ENCODE measurements at places on chromosomes 7 and 10.
A peak's percentile ranks its signal among the peaks of the same experiment; 100 is the strongest.

DNA sequence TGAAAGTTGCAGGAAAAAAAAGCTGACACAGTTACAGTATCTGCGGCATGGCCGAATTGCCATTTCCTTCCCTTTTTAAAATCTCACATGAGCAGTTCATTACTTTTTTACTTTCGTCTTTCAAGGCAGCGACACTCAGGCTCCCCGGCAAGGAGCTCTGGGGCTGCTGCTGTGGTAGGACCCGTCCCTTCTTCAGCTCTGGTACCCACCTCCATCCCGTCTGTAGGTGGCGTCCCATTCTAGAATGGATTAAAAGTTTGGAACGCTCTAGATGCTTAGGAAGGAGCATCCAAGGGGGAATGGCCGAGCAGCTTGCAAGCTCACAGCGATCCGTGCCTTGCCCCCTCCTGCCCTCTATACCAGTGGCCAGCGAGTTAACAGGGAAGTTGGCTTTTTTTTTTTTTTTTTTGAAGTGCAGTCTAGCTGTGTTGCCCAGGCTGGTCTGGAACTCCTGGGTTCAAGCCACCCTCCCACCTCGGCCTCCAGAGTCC, 22.8 kb upstream of the TTYH3 start:
- peaks cover 4% of the 10 kb centered on the region for H3K4me1 ChIP-seq
- H3K4me3 ChIP-seq = no peak overlapping the region
- H3K36me3 ChIP-seq = peaks cover 13% of the 10 kb centered on the region
- DNase-seq = peak; percentile 18
- no peak overlapping the region for H3K27ac ChIP-seq

GRCh38 chr7:41147606-41148485, 555.0 kb downstream of the INHBA start:
- no peak overlapping the region for H3K27ac ChIP-seq
- no peak overlapping the region for H3K4me3 ChIP-seq
- no peaks in the 10 kb centered on the region for H3K27me3 ChIP-seq
- DNase-seq = no peak
- no peaks in the 10 kb centered on the region for H3K36me3 ChIP-seq
- no peaks in the 10 kb centered on the region for H3K4me1 ChIP-seq

DNA sequence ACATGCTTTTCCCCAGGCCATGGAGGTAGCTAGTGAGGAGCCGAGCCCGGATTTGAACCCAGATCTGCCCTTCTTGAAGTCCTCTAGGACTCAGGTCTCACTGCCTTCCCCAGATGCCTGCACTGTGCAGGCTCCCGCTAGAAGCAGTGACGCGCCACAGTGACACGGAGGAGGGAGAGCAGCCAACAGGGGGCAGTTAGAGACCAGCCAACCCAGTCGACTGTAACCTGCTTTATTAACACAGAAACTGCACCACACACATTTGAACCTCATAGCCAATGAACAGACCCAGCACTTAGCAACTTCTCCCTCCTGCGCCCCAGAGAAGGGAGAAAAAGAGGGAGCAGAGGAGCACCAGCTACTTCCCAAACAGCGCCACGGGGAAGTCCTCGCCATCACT, 27.4 kb downstream of the PILRA start:
- no peaks in the 10 kb centered on the region for H3K36me3 ChIP-seq
- no peaks in the 10 kb centered on the region for H3K27me3 ChIP-seq
- no peak overlapping the region for H3K4me3 ChIP-seq
- no peak overlapping the region for H3K27ac ChIP-seq
- no peaks in the 10 kb centered on the region for H3K4me1 ChIP-seq

DNA sequence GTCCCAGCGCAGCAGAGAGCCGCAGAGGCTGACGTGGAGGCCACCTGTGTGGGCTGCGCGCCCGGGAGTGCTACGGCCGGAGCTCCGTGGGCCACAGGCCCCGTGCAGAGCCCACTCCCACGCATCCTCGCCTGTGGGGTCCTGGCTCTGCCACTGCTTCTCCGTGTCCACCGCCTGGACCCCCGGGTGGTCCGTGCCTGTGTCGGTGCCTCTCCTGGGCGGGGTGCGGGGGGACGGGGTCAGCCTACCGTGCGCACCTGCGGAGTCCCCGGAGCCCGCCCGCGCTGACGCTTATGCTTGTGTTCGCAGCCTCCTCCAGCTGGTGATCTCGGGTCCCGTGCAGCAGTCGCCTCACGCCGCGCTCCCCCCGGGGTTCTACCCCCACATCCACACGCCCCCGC, 7.8 kb upstream of the ZNF853 start:
- H3K27me3 ChIP-seq = no peaks in the 10 kb centered on the region
- no peaks in the 10 kb centered on the region for H3K4me1 ChIP-seq
- peaks cover 14% of the 10 kb centered on the region for H3K36me3 ChIP-seq
- no peak for DNase-seq
- no peak overlapping the region for H3K27ac ChIP-seq

DNA sequence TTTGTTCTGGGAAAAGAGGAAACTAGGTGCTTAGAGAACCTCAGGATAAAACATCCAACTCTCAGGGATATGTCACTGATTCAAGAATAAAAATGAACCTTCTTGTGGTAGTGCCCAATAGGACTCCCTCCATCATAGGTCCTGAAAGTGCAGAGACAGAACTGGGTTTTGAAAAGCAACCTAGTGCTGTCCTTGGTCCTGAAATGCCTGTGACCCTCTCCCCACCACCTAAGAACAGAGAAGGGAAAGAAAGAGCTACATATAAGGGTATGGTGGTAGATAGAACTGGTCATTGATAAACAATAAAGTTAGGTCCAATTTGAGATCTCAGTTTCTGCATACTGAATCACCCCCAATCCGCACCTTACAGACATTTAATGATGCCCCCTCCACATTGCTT, 953.3 kb downstream of the XPNPEP1 start:
- H3K4me3 ChIP-seq = no peak overlapping the region
- DNase-seq = no peak
- no peak overlapping the region for H3K27ac ChIP-seq

DNA sequence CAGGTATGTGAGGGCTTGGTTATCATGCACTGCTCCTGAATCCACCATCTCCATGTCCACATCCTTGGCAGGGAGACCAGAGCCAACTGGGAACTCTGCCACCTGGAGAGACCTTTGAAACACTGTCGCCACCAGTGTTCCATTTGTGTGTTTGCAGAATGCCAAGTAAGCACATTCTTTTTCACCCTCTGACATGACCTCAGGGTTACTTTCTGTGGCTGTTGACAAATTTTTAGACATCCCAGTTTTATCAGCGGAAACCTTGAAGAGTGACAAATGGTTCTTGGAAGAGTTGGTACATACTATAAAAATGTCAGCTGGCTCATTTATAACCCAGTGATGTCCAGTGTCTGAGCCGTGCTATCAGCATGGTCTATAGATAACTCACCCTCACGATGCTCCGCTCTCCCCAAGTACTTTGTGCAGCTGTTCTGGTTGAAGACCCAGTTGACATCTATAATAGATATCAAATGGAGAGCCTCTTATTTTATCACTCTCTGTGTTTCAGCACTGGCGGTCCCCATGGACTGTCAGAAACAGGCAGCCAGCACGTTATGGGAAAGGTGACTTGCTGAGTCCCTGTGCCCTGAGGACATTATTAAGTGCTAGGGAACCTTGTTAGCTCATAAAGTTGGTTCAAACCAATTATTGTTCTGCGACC, 563.1 kb upstream of the GALNT17 start:
- no peaks in the 10 kb centered on the region for H3K36me3 ChIP-seq
- H3K4me3 ChIP-seq = no peak overlapping the region
- no peak overlapping the region for H3K27ac ChIP-seq
- DNase-seq = no peak
- no peaks in the 10 kb centered on the region for H3K4me1 ChIP-seq

DNA sequence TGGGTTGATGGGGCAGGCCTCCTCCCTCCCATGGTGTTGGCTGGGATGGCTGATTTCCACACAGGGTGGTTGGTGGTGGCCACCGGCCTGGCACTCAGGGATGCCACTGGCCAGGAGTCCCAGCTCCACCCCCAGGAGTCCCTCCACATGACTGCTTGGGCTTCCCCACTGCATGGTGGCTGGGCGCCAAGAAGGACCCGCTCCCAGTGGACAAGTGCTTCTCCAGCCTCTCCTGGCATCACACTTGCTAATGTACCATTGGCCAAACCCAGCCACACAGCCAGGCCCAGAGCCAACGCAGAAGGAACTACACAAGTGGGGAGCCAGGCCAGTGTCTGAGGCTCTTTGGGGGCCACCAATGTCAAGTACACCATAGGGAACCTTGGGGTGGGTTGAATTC, 73.6 kb upstream of the DNAAF5 start:
- no peak for DNase-seq
- no peak overlapping the region for H3K4me3 ChIP-seq
- H3K36me3 ChIP-seq = no peaks in the 10 kb centered on the region
- no peak overlapping the region for H3K27ac ChIP-seq
- peaks cover 2% of the 10 kb centered on the region for H3K4me1 ChIP-seq

GRCh38 chr10:119759832-119760231, 34.0 kb downstream of the INPP5F start:
- H3K4me1 ChIP-seq = peaks cover 4% of the 10 kb centered on the region

- no peaks in the 10 kb centered on the region for H3K4me1 ChIP-seq
- no peaks in the 10 kb centered on the region for H3K36me3 ChIP-seq
- H3K27me3 ChIP-seq = no peaks in the 10 kb centered on the region
Observed at GRCh38 chr7:7769710-7770627, 51.6 kb upstream of the RPA3 start.

- H3K4me3 ChIP-seq = no peak overlapping the region
- peaks cover 2% of the 10 kb centered on the region for H3K4me1 ChIP-seq
- no peak overlapping the region for H3K27ac ChIP-seq
- DNase-seq = no peak
- H3K27me3 ChIP-seq = no peaks in the 10 kb centered on the region
Observed at GRCh38 chr10:81820418-81820817, 54.6 kb upstream of the NRG3 start.

GRCh38 chr7:14403587-14403986, 414.1 kb upstream of the ETV1 start:
- H3K27ac ChIP-seq = no peak overlapping the region
- H3K27me3 ChIP-seq = no peaks in the 10 kb centered on the region
- H3K36me3 ChIP-seq = no peaks in the 10 kb centered on the region
- no peaks in the 10 kb centered on the region for H3K4me1 ChIP-seq
- no peak overlapping the region for H3K4me3 ChIP-seq

DNA sequence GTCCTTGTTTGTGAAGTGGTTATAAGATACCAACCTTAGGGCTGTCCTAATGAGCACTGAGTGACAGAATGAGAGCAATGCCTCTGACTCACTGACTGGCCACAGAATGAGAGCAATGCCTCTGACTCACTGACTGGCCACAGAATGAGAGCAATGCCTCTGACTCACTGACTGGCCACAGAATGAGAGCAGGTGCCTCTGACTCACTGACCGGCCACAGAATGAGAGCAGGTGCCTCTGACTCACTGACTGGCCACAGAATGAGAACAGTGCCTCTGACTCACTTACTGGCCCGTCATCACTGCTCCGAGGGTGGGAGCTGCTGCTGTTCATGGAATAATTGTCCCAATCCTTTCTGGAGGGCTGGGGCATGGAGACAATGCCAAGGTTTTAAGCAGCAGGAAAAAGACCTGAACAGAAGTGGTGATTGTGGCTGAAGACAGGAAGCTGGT, 265.2 kb upstream of the PPP2R2D start:
- H3K4me3 ChIP-seq = no peak overlapping the region
- peaks cover 7% of the 10 kb centered on the region for H3K4me1 ChIP-seq
- no peaks in the 10 kb centered on the region for H3K36me3 ChIP-seq
- DNase-seq = no peak
- H3K27me3 ChIP-seq = no peaks in the 10 kb centered on the region

DNA sequence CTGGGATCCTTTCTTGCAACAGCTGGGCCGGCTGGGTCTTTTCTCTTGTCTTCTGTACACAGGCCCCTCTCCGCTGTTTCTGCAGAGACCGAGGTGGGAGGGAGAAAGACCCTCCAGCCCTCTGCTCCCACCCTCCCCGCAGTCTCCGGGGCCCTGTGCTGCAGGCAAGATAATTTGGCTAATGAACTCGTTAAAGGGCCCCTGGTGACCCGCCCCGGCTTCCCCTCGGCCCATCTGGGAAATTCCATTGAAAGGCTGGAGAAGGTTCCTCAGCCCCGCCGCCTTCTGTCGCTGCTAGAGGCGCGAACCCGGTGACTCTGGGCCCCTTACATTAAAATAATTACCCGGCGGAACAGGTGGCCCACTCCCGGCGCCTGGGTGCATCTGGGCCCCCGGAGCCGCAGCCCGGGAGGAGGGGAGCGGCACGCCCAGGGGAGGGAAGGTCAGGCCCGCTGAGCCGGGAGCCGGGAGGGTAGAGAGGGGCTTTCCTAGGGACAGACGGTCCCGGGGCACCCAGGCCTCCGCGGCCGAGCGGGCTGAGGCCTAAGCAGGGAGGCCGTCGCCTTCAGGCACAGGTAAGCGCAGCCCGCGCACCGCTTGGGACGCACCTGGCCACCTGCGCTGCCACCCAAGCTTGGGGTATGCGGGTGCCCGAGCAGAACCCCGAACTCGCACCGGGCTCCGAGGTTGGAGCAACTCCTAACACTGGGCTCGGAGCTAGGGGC, 7.3 kb upstream of the MNX1 start:
- H3K4me1 ChIP-seq = peaks cover 2% of the 10 kb centered on the region
- no peak for DNase-seq

DNA sequence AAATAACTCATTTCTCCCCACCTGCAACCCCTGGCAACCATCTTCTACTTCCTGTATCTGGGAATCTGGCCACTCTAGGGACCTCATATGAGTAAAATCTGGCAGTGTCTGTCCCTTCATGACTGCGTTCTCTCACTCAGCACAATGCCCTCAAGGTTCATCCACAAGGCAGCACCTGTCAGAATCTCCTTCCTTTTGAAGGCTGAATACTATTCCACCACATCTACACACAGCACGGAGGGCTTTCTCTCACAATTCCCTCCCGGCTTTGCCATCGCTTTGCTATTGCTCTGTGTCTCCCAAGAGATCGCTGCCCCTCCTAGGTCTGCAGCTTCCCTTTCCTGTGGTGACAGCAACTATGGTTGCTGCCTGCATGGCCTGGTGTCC, 174.7 kb upstream of the RHEB start:
- no peaks in the 10 kb centered on the region for H3K36me3 ChIP-seq
- peaks cover 17% of the 10 kb centered on the region for H3K4me1 ChIP-seq
- H3K27ac ChIP-seq = no peak overlapping the region
- no peaks in the 10 kb centered on the region for H3K27me3 ChIP-seq
- H3K4me3 ChIP-seq = no peak overlapping the region

Measured in trophoblast cell (in vitro differentiated cells and primary cell).